ENCODE measurements at places on chromosomes 2 and 18. TPM values are rescaled to one million over a fixed set of nuclear protein-coding genes. Genes with fewer than 3 reads are reported as not detected.

ITGA6 gene
- polyA plus RNA-seq = 21.7 TPM

SERPINB13 gene
- polyA plus RNA-seq = not detected

RGPD3 gene
- polyA plus RNA-seq = 0.74 TPM

SERPINB2 gene
- not detected for polyA plus RNA-seq

SH2D6 gene
- polyA plus RNA-seq = not detected

LOXHD1 gene
- not detected for polyA plus RNA-seq

XPO1 gene
- 494 TPM for polyA plus RNA-seq

B3GNT7 gene
- polyA plus RNA-seq = 0.06 TPM

LGALSL gene
- polyA plus RNA-seq = 43.6 TPM

ERBB4 gene
- polyA plus RNA-seq = 0.69 TPM

SULT1C2 gene
- not detected for polyA plus RNA-seq

EIF2AK3 gene
- polyA plus RNA-seq = 23.2 TPM

SIGLEC15 gene
- not detected for polyA plus RNA-seq

AQP12A gene
- not detected for polyA plus RNA-seq

OSGEPL1 gene
- polyA plus RNA-seq = 23.6 TPM

SH3RF3 gene
- polyA plus RNA-seq = 0.52 TPM

AGXT gene
- polyA plus RNA-seq = not detected

AMER3 gene
- 19.2 TPM for polyA plus RNA-seq

RFX8 gene
- polyA plus RNA-seq = not detected

GRHL1 gene
- 25.4 TPM for polyA plus RNA-seq

CHRNG gene
- polyA plus RNA-seq = not detected

CLEC4F gene
- polyA plus RNA-seq = not detected

CD207 gene
- not detected for polyA plus RNA-seq

Measured in neural cell (in vitro differentiated cells).